Hematopoietic multipotent progenitor cell treated with erythropoietin and hydrocortisone succinate and interleukin-3 and kit ligand, for 8 days (in vitro differentiated cells): ENCODE measurements at places on chromosomes 2 and 18.

GRCh38 chr2:220278022-220278421 lies 650.6 kb downstream of the SLC4A3 start:
- DNase-seq: no peak

GRCh38 chr2:15967415-15968279 lies 27.3 kb downstream of the MYCN start:
- DNase-seq: no peak

GRCh38 chr2:179262077-179262660 lies 2.5 kb downstream of the SESTD1 start:
- no peak for DNase-seq

DNA sequence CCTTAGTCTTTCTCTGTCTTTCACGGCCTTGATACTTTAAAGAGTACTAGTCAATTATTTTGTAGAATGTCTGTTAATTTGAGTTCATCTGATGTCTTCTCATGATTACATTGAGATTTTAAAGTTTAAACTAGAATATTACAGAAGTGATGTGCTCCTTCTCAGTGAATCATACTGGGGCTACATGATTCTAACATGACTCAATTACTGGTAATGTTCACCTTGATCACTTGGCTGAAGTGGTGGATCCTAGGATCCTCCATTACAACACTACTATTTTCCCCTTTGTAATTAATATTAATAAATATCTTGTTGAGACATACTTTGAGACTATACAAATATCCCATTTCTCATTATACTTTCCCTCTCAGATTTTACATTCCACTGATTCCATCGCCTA lies 148.5 kb downstream of the CAMKMT start:
- DNase-seq: no peak

GRCh38 chr18:10131460-10132395 lies 217.9 kb downstream of the VAPA start:
- no peak for DNase-seq

GRCh38 chr2:19028587-19029375 lies 329.6 kb downstream of the OSR1 start:
- no peak for DNase-seq

DNA sequence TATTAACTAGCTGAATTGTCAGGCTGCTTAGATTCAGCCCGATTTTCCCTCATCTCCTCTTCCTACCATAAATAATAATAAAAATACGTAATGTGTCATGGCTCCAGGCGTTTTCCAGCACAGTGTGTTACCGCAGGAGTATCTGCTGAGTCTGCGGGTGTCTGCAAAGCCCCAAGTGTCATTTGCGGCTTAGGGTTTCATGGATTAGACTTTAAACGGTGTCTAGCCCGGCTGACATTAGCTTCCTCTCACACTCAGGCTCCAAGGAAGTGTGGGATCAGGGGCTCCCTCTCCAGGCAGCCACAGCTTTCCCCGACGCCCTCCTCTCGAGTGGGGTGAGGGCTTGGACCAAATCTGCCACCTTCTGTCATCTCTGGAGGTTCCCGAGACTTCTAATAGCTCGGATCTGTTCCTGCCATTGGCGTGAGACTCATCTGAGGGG lies 14.1 kb upstream of the HOXD1 start:
- DNase-seq: no peak

DNA sequence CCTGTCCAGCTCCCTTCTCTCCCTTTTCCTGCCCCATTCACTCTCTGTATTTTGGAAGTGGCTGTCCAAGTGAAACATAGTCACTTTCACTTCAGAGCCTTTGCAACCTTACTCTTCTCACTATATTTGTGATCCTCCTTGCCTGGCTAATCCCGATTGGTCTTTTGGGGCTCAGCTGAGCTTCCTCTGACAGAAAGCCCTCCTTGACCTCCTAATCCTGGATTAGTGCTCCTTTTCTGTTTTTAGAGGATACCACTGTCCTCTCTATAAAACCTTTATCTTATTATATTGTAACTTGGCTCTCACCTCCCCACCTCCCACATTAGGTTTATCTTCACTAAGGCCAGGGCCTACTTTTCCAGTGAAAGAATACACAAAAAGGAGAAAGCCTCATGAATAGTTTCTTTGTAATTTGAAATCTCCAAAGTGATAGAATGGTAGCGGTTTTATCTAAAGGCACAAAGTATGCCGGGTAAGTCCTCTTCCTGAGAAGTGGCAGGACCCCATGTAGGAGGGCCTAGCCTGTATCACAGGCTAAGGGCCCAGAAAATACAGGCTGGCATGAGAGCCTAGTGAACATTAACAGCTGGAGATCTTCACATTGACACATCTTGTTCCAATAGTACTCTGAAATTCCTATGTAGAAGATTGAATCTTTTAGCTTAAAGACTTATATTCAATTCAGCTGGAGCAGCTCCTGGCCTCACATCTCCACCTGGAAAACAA lies 83.1 kb upstream of the GAREM1 start:
- DNase-seq: no peak

DNA sequence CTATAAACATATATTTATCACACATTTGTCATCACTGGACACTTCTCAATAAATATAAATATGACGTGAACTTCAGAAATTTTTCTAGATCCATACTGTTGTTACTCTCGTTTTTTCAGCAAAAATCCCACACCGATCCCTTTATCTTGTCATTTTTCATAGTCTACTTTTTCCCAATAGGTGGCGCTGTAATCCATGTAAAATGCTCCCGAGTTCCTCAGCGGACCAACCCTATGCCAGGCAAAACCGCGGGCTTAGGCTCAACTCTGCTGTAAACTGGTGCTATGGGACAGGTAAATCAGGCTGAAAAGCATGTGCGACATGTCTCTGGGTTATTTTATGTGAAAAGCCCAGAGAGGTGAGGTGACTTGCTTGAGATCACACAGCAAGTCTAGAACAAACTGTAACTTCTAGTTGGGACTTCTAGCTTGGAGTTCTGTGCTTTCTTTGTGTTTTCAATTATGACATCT lies 104.0 kb downstream of the COBLL1 start:
- peak; percentile 81 for DNase-seq
